ENCODE measurements at places on chromosomes 13 and 19. TPM values are rescaled to one million over a fixed set of nuclear protein-coding genes. Genes with fewer than 3 reads are reported as not detected.

The PPM1N gene
- total RNA-seq, result 2.3 TPM

The TUBA3C gene
- not detected for total RNA-seq

The FXYD7 gene
- total RNA-seq, result 1.2 TPM

The BORA gene
- 19.5 TPM for total RNA-seq

The GNG8 gene
- 8.1 TPM for total RNA-seq

The TSC22D1 gene
- 8.8 TPM for total RNA-seq

Data from activated naive CD4-positive, alpha-beta T cell treated with anti-CD3 and anti-CD28 coated beads for 36 hours (primary cell).